ENCODE measurements at places on chromosomes 16 and 17.
A peak's percentile ranks its signal among the peaks of the same experiment; 100 is the strongest.

DNA sequence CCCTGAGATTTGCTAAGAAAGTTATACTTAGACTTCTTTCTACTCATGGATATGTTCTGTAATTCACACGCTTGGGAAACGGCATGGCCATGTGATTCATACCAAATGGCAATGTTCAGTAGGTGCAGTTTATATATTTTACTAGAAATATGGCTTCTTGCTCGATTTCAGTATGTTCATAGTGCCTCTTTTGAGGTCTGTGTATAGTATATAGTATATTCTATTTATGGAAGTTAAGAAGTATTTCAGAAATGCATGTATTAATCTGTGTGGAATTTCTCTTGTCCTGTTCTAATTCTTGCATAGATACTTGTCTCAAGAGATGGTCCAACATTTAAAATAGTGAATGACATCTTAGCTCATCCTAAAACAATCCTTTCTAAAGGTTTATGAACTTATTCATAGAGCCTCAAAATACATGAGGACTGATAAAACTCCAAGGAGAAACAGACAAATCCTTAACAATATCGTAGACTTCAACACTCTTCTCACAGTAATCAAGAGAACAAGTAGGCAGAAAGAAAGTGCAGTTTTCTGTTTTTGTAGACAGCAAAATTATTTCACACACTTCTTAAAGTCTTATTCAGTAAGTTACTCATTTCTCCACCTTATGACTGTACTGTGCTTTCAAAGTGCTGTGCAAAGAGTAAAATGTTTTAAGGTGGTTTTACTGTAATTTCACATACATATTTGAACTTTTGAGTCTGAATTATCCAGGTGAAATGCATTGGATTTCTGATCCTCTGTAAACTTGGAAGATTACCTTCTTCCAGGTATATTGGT lies 11.1 kb downstream of the BPTF start:
- no peak for DNase-seq

DNA sequence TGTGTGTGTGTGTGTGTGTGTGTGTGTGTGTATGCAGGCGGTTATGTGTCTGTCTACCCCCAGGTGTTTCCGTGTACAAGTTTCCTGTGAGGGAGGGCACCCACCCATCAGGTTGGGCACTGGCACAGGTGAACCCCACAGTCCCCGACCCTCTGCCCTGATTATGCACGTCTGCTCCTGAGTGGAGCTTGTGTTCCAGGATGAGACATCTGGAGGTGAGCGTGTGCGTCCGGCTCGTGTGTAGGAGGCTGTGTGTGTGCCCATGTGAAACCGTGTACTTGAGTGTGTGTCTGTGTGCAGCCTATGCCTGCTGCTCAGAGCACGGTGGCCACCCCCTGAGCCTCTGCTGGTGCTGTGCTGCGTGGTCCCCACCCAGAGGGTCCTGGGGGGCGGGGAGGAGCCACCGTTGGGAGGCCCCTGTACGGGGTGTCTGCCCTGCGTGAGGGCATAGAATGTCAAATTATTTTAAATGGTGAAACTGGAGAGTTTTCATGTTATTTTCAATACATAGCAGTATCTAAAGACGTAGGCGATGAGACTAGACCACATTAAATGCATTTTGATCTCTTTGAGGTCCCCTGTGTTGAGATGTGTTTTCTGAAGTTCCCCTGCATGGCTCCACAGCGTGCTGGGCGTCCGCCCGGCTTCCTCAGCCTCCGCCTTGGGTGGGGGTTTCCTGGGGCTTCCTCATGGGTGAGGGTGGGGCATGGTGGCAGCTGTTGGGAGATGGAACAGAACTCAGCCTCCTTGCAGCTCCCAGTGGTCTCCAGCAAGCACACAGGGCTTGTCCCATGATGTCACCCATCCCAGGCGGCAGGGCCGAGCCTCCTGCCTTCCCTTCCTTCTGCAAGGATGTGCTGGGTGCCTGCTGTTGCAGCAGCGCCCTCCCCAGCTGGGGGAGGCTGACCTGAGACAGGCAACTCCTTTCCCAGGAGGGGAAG lies 43.4 kb downstream of the KCNJ12 start:
- no peak for DNase-seq

GRCh38 chr17:62057696-62058095 lies 7.4 kb downstream of the MED13 start:
- no peak for DNase-seq

- DNase-seq = no peak
Measured at GRCh38 chr17:82798752-82799151, 41.1 kb downstream of the ZNF750 start.

DNA sequence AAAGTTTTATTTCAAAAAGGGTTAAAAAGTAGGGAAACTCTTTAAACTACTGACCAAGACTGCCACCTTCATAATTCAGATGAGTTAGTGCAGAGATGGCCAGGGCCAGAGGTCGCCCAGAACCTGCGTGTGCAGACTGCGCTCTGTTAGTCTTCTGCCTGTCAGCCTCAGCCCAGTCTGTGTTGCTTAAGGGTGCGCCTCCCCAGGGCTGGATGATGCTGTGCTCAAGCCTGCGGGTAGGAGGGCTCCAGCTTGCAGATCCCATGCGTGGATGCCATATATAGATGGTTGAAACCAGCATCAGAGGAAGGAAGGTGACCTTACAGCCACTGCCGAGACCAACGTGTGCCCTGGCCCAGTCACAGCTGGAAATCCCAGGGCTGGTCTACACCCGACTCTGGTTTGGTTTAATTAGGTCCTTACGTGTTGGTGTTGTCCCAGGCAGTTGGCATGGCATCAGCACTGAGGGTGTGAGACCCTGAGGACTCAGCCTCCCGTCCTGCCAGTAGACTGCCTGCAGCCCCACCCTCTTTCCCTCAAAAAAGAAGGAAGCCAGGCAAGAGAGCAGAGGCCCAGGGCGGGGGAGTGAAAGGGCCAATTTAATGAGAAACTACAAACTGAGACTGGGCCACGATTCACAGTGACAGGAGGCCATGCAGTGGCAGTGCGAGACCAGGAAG lies 27.7 kb downstream of the CDIP1 start:
- no peak for DNase-seq

GRCh38 chr17:66450852-66451158 lies 148.4 kb downstream of the PRKCA start:
- no peak for DNase-seq

DNA sequence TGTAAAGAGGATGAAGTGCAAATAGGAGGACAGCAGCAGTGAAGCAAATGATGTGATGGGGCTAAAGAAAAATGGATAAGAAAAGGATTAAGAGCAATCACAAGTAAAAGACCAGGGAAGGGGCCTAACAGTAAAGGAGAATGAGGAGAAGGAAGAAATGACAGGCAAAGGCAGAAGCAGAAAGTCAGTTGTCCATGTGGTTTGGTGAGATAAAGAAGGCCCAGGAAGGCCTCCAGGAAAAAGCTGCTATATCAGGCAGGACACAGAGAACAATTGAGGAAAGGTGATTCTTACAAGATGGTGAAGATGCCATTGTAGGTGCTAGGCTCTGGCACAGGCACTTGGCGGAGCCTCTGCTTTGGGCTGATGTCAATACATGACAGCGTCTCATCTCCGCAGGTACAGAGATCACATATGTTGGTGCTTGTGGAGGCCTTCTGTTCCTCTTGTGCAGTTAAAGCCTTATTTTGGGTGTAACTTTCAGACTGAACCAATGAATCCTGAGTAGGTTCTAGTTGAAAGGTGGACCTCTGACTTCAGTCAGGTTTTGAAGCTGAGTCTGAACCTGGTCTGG lies 18.1 kb downstream of the RDM1 start:
- no peak for DNase-seq

GRCh38 chr16:77569406-77569805 lies 134.6 kb upstream of the ADAMTS18 start:
- DNase-seq = no peak

GRCh38 chr16:51111759-51112158 lies 39.3 kb downstream of the SALL1 start:
- DNase-seq = no peak

GRCh38 chr17:2958706-2959222 lies 104.6 kb downstream of the OR1D5 start:
- no peak for DNase-seq

- DNase-seq = no peak
Measured at GRCh38 chr16:17759451-17760390, 289.0 kb upstream of the XYLT1 start.

- DNase-seq = peak; percentile 37
Measured at GRCh38 chr17:48718227-48718760, 4.0 kb downstream of the PRAC1 start.

- no peak for DNase-seq
Measured at GRCh38 chr16:3508736-3509135, 7.9 kb downstream of the CLUAP1 start.

DNA sequence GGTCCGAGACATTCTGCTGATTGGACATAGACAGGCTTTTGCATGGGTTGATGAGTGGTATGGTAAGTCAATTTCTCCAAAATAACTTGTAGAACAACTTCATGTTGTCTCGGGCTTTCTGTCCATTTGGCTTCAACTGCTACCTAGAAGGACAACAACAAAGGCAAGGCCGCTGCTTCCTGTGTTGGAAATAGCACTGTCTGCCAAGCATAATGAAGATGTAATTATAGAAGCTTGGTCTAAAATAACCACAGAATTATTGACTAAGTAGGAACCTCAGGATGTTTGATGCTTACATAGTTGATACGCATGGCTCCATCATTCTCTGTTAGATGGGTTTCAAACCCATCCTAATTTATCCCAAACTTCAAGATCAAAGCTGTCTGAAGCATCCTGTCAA lies 42.3 kb upstream of the NOL11 start:
- DNase-seq = no peak

- no peak for DNase-seq
Measured at GRCh38 chr16:57513371-57514102, 22.8 kb downstream of the CCDC102A start.

DNA sequence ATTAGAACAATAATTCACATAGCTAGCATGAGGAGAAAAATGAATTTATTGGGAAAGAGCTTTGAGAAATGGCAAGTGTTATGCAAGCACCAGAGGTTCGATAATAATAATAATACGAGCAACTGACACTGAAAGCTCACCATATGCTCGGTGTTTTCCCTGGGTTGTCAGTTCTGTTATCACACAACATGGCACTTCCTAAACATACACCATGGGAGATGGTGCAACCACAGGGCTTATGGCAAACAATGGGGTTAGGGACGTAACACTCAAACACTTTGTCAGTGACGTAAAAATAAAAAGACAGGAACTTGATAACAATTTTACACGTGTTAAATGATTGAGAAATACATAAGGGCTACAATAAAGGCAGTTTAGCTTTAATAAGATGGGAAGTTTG lies 23.7 kb downstream of the OR1D5 start:
- no peak for DNase-seq

- DNase-seq = no peak
Measured at GRCh38 chr17:66834919-66835454, at the start of gene CACNG5. Gene CACNG5, plus strand, starts transcription at chr17:66835117. Its CDS starts 42,216 bp downstream, at chr17:66877333.

DNA sequence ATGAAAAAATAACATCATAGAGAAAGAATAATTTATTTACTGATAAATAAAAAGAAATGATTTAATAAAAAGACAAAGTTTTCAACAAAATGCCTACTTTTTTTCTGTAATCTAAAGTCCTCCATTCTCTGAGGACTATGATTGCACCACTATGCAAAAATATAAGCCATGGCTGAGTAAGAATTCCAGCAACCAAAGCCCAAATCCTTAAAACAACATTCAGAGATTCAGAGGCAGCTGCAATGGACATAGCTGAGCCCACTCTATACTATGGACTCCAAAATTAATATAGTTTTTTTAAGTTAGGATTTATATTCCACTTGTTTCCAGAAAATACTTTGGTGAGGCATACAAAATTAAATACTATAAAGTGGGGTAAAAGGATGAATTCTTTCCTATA lies 169.5 kb upstream of the C17orf78 start:
- no peak for DNase-seq

- no peak for DNase-seq
Measured at GRCh38 chr17:614653-615546, 99.7 kb downstream of the VPS53 start.

- DNase-seq = no peak
Measured at GRCh38 chr17:28646039-28646754, 1.2 kb upstream of the BLTP2 start.

DNA sequence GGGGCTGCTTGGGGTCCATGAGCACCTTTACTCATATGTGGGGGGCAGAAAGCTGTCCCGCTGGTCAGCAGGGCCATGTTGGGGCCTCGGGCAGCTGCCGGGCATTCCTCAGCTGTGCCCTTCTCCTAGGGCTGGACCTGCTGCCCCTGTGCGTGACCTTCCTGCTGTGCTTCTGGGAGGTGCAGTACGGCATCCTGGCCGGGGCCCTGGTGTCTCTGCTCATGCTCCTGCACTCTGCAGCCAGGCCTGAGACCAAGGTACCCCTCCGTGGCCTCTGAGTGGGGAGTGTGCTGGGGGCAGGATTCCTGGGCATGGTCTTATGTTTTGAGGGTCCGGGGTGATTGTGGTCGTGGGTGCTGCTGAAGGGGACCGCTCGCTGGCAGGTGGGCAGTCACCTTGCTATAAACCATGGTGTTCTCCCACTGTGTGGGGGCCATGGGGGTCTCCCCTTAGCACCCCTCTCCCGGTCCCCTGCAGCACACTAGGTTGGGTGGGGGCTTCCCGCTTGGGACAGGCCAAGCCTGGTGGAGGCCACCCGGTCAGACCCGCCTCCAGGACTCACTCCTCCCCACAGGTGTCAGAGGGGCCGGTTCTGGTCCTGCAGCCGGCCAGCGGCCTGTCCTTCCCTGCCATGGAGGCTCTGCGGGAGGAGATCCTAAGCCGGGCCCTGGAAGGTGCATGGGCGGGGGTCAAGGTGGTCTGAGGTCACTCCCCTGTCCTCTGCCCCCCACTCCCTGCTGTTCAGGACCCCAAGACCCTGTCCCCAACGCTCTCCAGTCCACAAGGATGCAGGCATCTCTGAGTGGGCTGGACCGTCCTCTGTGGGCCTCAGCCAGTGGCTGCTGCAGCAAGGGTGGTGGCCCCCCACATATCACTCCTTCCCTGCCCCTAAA lies 12.4 kb upstream of the RNF213 start:
- DNase-seq = no peak
